ENCODE measurements at places on chromosomes 12 and 14.
A peak's percentile ranks its signal among the peaks of the same experiment; 100 is the strongest.

- H3K27ac ChIP-seq = no peak overlapping the region
- no peaks in the 10 kb centered on the region for H3K4me1 ChIP-seq
- H3K4me3 ChIP-seq = no peak overlapping the region
- no peaks in the 10 kb centered on the region for H3K36me3 ChIP-seq
Measured at GRCh38 chr12:80196419-80196818, 97.1 kb downstream of the OTOGL start.

DNA sequence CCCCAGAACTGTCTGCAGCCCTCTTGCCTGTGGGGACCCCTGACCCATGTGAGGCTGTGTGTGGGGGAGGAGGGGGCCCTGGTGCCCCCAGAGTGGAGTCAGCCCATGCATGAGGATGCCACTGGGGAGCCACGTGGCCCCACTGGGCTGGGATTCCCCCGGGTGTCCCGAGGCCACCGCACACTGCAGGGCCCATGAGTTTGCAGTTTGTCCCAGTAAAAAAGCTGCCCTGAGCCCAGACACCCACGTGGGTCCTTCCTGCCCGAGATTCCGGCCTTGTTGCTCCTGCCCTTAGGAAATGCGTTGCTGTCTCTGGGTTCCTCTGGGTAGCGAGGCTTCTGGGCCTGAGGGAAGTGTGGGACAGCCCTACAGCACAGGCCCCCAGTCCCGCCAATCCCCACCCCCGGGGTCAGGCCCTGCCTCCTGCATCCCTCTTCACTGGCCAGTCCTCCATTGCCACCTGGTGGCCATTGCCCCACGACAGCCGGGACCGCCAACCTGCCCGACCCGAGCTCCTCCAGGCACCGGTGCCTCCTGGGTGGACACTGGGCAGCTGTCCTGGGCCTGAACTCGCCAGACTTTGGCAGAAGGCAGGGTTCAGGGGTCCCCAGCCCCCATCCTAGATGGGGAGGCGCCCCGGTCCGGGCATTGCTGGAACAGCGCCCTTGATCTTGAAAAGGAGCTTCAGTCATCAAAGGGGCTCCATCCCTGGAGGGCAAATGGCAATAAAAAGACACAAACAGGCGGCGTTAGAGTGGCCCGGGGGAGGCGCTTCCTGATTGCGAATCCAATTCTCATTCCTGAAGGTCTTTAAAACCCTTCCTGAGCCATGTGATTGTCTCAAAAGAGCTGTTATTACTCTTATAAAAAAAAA is 15.6 kb upstream of the C14orf180 start:
- no peaks in the 10 kb centered on the region for H3K27me3 ChIP-seq
- no peak overlapping the region for H3K27ac ChIP-seq
- no peaks in the 10 kb centered on the region for H3K36me3 ChIP-seq

GRCh38 chr12:57456145-57456700 is 1.1 kb downstream of the INHBE start:
- H3K27me3 ChIP-seq = peaks cover 12% of the 10 kb centered on the region
- no peak overlapping the region for H3K27ac ChIP-seq
- DNase-seq = peak; percentile 56
- peak overlapping the region; percentile 52 for H3K4me3 ChIP-seq
- peaks cover 43% of the 10 kb centered on the region for H3K4me1 ChIP-seq

DNA sequence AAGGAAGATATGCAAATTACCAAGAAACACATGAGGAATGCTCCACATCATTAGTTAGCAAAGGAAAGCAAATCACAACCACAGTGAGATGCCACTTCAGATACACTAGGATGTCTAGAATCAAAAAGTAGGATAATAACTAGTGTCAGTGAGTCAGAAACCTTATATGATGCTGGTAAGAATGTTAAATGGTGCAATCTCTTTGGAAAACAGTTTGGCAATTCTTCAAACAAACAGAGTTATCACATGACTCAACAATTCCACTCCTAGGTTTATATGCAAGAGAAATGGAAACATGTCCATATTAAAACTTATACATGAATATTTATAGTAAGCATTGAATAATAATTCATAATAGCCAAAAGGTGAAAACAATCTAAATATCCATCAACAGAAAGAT is 220.9 kb downstream of the FOXG1 start:
- no peaks in the 10 kb centered on the region for H3K36me3 ChIP-seq
- no peak overlapping the region for H3K27ac ChIP-seq
- no peak overlapping the region for H3K4me3 ChIP-seq
- no peaks in the 10 kb centered on the region for H3K27me3 ChIP-seq

- H3K36me3 ChIP-seq = no peaks in the 10 kb centered on the region
- peaks cover 1% of the 10 kb centered on the region for H3K27me3 ChIP-seq
- no peak for DNase-seq
- H3K27ac ChIP-seq = no peak overlapping the region
- no peak overlapping the region for H3K4me3 ChIP-seq
Measured at GRCh38 chr14:54312166-54312801, 84.5 kb upstream of the CDKN3 start.

DNA sequence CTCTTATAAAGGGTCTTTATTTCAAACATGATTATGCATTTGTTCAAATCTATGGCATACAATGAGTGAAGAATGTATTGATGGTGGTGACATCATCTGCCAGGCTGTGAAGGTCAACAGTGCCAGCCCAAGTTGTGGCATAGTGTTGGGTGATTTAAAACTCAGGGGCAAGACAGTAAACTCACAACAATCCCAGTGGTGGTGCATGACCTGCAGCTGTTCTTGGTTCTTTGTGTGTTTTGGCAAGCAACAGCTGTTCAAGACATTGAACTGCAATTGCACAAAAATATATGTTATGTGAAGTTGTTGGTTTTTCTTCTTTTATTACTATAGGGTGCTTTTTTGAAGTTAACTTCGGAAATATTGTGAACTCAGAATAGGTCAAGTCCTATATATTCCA is 851.6 kb downstream of the NRXN3 start:
- no peaks in the 10 kb centered on the region for H3K36me3 ChIP-seq
- H3K27ac ChIP-seq = no peak overlapping the region
- H3K27me3 ChIP-seq = no peaks in the 10 kb centered on the region
- no peak for DNase-seq
- H3K4me1 ChIP-seq = no peaks in the 10 kb centered on the region
- no peak overlapping the region for H3K4me3 ChIP-seq

DNA sequence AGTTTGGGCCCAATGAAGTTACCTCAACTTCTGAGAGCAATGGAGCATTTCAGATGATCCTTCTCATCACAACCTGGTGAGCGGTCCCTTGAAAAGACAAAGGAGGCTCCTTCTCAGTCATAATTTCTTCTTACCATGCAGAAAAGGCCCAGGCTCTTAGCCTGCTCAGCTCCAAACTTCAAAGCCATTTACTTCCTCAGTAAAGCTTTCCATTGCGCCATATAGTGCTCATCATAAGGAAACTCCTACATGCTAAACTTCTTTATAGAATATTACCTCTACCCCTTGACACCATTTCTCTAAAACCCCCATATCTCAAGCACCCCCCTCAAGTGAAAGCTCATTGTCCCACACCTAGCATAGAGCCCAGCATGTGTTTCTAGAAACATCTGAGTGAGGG is 127.1 kb downstream of the GTF2A1 start:
- no peaks in the 10 kb centered on the region for H3K36me3 ChIP-seq
- H3K27ac ChIP-seq = no peak overlapping the region
- H3K27me3 ChIP-seq = no peaks in the 10 kb centered on the region
- no peak overlapping the region for H3K4me3 ChIP-seq
- DNase-seq = no peak
- H3K4me1 ChIP-seq = no peaks in the 10 kb centered on the region

DNA sequence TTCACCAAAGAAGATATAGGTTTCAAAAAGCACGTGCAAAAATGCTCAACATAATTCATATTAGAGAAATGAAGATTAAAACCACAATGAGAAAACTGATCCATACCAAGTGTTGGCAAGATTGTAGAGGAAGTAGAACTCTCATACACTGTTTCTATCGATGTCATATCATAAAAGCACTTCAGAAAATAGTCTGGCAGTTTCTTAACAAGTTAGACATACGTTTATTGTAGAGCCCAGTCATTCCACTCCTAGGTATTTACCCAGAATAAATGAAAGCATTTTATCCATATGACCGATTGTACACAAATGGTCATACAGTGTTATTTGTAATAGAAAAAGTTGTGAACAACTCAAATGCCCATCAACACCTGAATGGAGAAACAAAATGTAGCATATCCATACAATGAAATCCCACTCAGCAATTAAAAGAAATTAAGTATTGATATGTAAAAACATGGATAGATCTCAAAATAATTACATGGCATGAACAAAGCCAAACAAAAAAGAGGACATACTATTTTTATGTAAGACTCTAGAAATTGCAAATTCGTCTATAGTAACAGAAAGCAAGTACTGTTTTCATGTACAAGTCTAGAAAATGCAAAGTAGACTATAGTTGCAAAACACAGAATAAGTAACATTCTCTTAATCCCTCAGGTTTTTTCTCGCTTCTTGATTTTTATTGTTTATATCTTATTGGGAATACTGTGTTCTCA is 41.0 kb downstream of the USP15 start:
- H3K4me1 ChIP-seq = peaks cover 25% of the 10 kb centered on the region
- H3K36me3 ChIP-seq = peaks cover 87% of the 10 kb centered on the region
- H3K27ac ChIP-seq = no peak overlapping the region
- no peaks in the 10 kb centered on the region for H3K27me3 ChIP-seq

- no peaks in the 10 kb centered on the region for H3K36me3 ChIP-seq
- no peaks in the 10 kb centered on the region for H3K4me1 ChIP-seq
- H3K27ac ChIP-seq = no peak overlapping the region
Measured at GRCh38 chr14:85619851-85620250, 89.9 kb downstream of the FLRT2 start.

DNA sequence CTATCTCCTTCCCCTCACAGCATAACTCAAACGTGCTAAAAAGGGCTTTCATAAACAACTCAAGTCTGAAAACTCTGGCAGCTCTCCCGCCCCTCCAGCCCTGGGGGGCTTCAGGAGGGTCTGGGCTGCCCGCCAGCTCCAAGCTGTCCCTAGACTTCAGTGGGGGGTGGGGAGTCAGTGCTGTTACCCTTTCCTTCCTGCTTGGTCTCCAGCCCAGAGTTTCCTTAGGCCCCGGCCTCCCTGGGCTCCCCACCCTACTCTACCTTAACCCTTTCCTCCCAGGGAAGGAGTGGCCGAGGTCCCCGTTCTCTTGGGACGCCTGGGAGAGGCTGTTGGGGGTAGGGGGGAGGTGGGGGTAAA is 530 bp upstream of the NYNRIN start:
- peaks cover 34% of the 10 kb centered on the region for H3K27me3 ChIP-seq
- no peak for DNase-seq
- no peak overlapping the region for H3K4me3 ChIP-seq
- no peak overlapping the region for H3K27ac ChIP-seq
- no peaks in the 10 kb centered on the region for H3K36me3 ChIP-seq

DNA sequence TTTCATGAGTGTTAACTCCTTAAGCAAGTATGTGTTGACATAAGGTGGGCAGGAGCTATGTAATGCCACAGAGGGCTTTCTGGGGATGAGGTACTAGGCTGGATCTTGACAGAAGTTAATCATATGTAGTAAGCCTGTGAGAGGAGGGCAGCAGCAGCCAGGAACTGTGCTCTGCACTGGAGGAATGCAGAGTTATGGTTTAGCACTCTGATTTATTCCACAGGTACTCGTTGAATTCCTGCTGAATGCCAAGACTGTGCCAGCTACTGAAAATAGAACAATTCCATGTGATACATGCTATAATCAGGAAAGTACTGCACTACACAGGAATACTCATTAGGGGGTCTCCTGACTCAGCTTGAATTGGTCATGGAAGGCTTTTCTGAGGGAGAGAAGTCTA is 58.7 kb downstream of the SUSD6 start:
- H3K27me3 ChIP-seq = no peaks in the 10 kb centered on the region
- H3K36me3 ChIP-seq = peaks cover 54% of the 10 kb centered on the region
- peaks cover 93% of the 10 kb centered on the region for H3K4me1 ChIP-seq
- DNase-seq = no peak
- H3K27ac ChIP-seq = no peak overlapping the region

GRCh38 chr14:101231828-101232227 is 328.3 kb upstream of the RTL1 start:
- DNase-seq = no peak
- no peaks in the 10 kb centered on the region for H3K4me1 ChIP-seq
- H3K27me3 ChIP-seq = no peaks in the 10 kb centered on the region
- H3K27ac ChIP-seq = no peak overlapping the region

GRCh38 chr14:94770251-94770749 is 387 bp upstream of the GSC start:
- DNase-seq = no peak
- H3K36me3 ChIP-seq = peaks cover 30% of the 10 kb centered on the region
- H3K4me3 ChIP-seq = peak overlapping the region; percentile 30
- peaks cover 88% of the 10 kb centered on the region for H3K27me3 ChIP-seq

DNA sequence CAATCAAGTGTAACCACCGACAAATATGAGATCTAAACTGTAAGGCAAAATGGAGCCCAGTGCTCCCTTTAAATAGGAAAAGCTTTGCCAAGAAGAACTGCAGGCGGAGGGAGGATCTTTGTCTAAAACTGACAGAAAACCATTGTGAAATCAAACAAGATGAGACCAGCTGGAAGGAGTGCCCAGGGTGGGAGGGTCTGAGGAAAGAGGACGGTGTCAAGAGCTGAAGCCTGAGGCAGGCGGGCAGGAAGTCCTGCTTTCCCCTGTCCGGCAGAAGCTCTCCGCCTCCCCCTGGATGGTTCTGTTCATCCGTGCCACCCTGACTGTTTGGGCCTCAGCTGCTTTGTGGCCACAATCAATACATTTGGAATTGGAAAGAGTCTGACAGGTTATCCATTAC is 37.5 kb downstream of the CDC42BPB start:
- H3K4me3 ChIP-seq = no peak overlapping the region
- no peaks in the 10 kb centered on the region for H3K36me3 ChIP-seq
- no peak overlapping the region for H3K27ac ChIP-seq

DNA sequence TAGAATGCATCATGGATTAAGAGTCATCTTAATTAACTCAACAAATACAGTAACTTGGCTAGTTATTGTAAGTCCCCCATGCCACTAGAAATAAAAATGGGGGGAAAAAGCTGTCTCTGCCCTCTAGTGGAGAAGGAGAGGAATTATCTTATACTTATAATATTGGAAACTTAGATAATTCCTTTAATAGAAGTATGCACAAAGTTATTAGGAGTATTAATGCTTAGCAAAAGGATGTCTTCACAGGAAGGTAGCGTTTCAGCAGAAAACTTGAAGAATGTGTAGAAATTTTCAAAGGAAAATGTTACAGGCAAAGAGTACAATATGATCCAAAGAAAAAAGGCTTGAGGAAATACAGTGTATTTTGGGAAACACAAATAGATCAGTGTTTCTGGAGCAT is 19.8 kb downstream of the OR5AU1 start:
- H3K36me3 ChIP-seq = no peaks in the 10 kb centered on the region
- no peak for DNase-seq
- peaks cover 4% of the 10 kb centered on the region for H3K27me3 ChIP-seq
